ENCODE measurements at places on chromosomes 5 and 9. TPM values are rescaled to one million over a fixed set of nuclear protein-coding genes. Genes with fewer than 3 reads are reported as not detected.

- no peak for DNase-seq
These were observed 147.4 kb upstream of the KLF9 start for GRCh38 chr9:70561786-70562395.

NR5A1 gene
- total RNA-seq = 0.07 TPM

PCDHGA4 gene
- 0.25 TPM for total RNA-seq

SNCAIP gene
- total RNA-seq = not detected

FIBCD1 gene
- total RNA-seq = not detected

- no peak for DNase-seq
These were observed 203.4 kb downstream of the CACNA1B start for GRCh38 chr9:138080979-138081378.

DELE1 gene
- total RNA-seq = 48.6 TPM

NDUFS6 gene
- 22.3 TPM for total RNA-seq

GRCh38 chr5:590346-590745 lies 21.8 kb upstream of the CEP72 start:
- DNase-seq = no peak

PRUNE2 gene
- 0.69 TPM for total RNA-seq

DNA sequence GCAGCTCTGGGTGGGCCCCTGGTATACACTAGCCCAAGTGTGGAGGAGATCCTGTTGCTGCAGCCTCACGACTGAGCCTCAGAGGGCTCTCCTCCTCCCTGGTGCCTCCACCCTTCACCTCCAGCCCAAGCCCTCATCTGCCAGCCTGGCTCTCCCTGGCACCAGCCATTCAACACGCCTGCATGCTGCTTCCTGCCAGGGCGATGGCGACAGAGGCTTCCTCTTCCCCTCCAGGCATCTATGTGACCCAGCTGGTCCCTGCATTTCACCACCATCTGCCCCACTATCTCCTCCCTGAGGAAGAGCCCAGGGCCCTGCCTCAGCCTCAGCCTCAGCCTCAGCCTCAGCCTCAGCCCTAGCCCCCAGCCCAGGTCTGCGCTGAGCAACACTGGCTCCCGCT lies 54.8 kb upstream of the ANGPTL2 start:
- DNase-seq = no peak

GRCh38 chr9:127565231-127565630 lies 46.8 kb upstream of the STXBP1 start:
- DNase-seq = no peak

MLANA gene
- total RNA-seq = not detected

DNA sequence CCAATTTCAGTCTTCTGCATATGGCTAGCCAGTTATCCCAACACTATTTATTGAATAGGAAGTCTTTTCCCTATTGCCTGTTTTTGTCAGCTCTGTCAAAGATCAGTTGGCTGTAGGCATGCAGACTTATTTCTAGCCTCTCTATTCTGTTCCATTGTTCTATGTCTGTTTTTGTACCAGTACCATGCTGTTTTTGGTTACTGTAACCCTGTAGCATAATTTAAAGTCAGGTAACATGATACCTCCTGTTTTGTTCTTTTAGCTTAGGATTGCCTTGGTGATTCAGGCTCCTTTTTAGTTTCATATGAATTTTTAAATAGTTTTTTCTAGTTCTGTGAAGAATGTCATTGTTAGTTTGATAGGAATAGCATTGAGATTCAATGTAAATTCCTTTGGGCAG lies 104.9 kb upstream of the SLCO6A1 start:
- DNase-seq = no peak

DNA sequence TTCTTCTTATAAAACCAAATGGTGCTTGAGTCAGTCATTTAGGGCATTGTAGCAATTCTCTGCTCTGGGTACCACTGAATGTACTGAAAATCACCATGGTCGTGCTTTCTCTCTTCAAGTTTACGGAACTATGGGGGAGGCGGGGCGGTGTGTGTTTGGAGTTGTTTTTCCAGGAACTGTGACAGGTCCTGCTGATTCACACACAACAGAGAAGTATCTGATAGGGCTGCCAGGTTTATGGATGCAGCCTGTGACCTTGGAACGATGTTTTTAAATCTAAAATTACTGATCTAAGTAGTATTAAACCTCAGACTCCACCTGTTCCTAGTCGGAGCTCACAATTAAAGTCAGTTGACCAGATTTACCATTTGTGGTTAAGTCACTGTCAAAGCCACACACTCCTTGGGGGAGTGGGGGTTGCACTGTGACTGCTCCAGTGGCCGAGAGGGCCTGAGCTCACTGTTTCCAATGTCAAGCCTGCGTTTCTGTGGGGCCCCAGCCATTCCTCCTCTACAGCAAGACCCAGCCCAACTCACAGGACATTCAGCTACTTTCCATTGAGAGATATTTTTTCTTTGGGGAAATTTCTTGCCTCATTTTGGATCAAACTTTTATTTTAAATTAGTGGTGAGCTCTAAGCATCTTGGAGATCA lies 44.4 kb downstream of the GADD45G start:
- no peak for DNase-seq

DMRTA1 gene
- not detected for total RNA-seq

DNA sequence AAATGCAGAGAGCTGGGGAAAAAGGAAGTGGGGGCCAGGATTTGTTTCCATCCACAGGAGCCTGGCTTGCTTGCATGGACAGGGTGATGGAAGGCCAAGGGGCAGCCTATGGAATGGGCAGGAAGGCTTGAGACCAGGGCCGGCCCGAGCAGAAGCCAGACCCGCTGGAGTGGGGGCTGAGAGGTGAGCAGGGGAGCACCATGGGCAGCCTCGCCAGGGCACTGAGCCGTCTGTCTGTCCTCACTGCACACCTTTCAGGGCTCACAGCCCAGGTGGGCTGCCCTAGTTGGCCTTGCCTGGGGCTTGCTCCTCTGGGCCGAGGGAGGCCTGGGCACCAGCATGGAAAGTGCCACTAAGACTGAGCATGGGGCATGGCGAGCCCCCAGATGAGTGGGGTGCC lies 58.6 kb upstream of the CNOT6 start:
- no peak for DNase-seq

- DNase-seq = peak; percentile 63
These were observed 650 bp downstream of the MYORG start for GRCh38 chr9:34375901-34376595.

FUT7 gene
- 1.6 TPM for total RNA-seq

ZNF883 gene
- total RNA-seq = 0.49 TPM

IL33 gene
- total RNA-seq = not detected

TNFSF8 gene
- 99.5 TPM for total RNA-seq

PCDHB15 gene
- not detected for total RNA-seq

GRCh38 chr9:132412089-132412488 lies 2.1 kb downstream of the CFAP77 start:
- DNase-seq = peak; percentile 30

GABRB2 gene
- not detected for total RNA-seq

DNA sequence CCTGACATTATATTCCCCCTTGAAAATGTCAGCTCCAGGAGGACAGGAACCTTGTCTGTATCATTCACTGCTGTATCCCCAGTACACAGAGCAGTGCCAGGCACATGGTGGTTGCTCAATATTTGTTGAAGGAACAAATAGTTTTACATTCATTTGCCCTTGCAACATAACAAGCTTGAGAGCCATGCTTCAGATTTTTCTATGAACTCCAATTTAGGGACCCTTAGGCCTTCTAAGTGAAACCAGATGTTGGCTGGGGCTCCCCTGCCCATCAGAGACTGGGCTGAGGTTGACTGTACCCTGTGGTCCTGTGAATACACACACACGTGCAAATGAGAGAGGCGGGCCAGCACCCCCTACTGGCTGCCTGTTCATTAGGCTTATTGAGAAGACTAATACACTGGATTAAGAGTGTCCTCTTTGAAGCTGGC lies 214.9 kb upstream of the WWC1 start:
- DNase-seq = no peak

GRCh38 chr9:110894731-110895130 lies 143.5 kb downstream of the LPAR1 start:
- DNase-seq = no peak

GRCh38 chr5:152372875-152373274 lies 32.2 kb downstream of the NMUR2 start:
- no peak for DNase-seq

DNA sequence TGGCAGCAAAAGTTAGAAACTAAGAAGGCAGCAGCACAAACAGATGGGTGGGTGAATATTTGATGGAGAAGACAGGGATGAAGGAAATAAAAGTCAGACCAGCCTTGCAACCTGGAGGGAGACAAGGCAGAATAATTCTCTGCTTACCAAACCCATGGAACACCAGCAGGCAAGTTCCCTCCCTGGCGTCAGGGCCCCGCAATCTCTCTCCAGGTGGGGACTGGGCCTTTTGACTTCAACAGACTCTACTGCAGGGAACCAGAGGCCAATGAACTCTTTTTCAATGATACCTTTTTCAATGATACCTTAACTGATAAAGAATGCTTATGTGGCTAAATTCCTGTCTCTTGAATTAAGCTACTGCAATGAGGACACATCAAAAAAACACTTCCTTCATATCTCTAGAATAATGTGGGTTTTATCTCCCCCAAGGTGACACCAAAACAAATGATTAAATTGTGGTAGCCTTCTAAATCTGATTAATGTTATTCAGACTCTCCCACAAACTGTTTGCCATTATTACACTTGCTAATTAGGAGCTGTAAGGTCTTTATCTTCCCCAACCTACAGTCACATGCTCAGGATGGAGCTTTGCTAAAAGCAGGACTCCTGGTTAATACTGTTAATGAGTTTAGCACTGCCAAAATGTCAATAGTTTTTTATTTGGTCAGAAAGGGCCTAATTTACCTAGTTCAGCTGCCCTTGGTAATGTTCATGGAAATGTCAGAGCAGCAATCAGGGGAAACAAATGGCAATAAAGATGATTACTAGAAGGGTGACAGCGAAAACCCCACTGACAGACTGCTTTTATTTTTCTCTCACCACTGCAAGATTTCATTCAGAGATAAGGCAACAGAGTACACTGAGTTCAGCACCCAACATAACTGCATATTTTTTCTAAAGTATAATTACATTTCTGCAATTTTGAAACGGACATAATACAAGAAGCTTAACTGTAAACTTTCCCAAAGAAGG lies 165.5 kb downstream of the TSSK1B start:
- no peak for DNase-seq

DNA sequence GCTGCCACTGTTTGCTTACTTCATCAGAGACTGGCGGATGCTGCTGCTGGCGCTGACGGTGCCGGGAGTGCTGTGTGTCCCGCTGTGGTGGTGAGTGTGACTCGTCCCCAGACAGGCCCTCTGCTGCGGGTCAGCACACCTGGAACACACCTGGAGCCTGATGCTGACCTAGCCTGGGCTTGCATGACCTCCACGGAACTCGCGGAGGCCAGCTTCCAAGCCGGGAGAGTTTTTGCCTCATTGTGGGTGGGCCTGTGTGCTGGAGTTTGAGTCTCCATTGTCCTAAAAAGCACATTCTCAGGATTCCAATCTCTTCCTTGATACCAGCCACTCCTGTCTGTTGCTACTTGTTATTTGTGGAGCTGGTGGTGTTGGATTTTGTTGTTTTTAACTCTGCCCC lies 28.1 kb downstream of the SLC22A4 start:
- DNase-seq = no peak

RNF183 gene
- total RNA-seq = 0.69 TPM

- no peak for DNase-seq
These were observed 512.5 kb downstream of the DMAC1 start for GRCh38 chr9:7287065-7287464.

- no peak for DNase-seq
These were observed 107.7 kb upstream of the DAPK1 start for GRCh38 chr9:87389936-87390335.

DNA sequence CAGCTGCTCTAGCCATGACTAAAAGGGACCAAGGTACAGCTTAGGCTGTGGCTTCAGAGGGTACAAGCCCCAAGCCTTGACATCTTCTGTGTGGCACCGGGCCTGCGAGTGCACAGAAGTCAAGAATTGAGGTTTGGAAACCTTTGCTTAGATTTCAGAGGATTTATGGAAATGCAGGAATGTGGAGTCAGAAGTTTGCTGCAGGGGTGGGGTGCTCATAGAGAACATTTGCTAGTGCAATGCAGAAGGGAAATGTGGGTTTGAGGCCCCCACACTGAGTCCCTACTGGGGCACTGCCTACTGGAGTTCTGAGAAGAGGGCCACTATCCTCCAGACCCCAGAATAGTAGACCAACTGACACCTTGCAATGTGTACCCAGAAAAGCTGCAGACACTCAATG lies 624.9 kb upstream of the FTMT start:
- DNase-seq = no peak

DNA sequence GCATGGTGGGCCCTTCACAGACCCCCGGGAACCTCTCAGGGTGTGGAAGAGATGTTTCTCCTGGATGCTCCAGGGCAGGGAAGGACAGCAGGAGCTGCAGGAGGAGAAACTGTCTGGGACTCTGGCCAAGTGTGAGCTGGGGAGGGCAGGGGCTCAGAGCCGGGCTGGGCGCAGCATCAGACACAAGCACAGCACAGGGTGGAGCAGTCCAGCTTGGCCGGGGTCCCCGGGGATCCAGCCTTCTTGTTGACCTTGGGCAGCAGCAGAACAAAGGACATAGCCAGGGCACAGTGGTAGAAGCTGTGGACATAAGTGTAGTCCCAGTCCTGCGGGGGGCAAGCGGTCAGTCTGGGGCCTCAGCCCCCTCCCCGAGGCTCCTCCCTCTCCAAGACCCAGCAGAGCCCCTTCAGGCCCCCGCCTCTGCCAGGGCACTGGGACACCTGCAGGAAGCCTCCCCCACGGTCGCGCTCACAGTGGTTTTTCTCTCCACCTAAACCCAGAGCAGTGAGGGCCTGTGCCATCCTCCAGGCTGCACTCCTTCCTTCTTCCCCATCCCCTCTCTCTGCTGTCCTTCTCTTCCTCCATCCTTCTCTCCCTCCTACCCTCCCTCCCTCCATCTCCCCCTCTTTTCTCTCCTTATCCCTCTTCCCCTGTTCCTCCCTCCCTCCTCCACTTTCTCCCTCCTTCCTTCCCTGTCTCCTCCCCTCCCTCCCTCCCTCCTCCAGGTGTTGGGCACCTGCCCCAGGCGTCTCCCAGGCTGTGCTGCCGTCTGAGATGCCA lies 10.1 kb downstream of the MYMK start:
- no peak for DNase-seq

DNA sequence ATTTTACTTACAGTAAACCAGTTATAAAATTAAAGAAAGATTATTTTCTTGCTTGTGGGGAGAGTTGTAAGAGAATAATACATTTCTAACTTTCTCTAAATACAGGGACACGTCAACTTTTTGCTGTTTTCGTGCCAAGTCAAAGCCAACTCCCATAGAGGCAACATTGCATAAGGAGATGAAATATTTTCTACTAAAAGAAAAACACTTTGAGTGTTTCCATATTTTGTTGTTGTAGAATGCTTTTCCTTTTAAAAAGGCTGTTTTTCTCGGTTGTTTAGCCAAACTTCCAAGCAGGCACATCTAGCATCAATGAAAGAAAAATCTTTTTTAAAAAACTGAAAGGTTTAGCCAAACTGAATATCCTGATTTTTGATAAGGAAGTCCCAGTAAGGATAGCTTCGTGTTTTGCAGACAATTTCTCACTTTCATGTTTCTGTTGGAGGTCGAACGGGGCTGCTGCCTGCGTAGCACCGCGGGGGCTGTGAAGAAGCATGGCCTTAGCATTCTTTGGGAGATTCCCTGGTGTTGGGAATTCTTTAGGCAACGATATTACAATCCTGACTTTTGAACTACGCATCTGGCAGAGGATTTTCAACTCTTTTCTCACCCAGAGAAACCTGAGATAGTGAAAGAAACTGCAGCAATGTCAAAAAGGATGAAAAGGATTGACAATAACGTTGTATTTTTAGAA lies 108.1 kb upstream of the FBXL7 start:
- DNase-seq = no peak

- DNase-seq = no peak
These were observed 1.7 kb downstream of the SNCB start for GRCh38 chr5:176628406-176629228.
